A549 (cell line): ENCODE measurements at places on chromosomes 5 and 9. TPM values are rescaled to one million over a fixed set of nuclear protein-coding genes. Genes with fewer than 3 reads are reported as not detected.

DNA sequence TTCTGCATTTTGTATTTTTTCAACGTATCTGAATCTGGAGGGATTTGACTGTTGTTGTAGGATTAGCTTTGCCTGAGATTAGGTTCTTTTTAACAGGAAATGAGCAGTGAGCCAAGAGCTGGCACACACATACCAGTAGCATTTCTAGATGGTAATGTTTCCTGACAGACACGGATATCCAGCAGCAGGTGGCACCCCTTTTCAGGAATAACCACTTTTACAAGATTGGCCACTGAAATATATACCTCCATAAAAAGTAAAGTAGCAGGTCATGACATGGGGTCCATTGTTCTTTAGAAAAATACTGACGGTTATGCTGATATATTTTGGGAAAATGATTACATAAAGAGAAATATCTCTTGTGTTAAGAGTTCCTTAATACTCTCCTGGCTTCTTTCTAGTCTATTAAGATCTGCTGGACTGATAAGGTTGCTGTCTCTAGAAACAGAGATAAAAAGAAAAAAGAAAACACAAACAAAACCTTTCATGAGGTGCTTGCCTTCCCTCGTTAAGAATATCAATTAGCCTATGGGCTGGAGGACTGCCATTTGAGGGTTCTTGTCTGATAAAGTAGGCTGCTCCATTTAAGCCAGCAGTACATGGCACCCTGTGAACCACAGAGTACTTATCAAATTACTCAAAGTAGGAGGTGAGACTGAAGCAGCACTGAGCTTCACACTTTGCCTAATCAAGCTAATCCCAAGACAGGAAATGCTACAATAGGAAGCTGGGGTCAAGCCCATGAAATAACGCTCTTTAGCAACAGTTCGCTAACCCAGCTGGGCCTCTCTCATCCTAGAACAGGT, 101.6 kb upstream of the PCA3 start:
- no peak for DNase-seq

The FRRS1L gene
- 0.42 to 0.59 TPM (median 0.54 TPM) in 3 replicates for polyA plus RNA-seq

DNA sequence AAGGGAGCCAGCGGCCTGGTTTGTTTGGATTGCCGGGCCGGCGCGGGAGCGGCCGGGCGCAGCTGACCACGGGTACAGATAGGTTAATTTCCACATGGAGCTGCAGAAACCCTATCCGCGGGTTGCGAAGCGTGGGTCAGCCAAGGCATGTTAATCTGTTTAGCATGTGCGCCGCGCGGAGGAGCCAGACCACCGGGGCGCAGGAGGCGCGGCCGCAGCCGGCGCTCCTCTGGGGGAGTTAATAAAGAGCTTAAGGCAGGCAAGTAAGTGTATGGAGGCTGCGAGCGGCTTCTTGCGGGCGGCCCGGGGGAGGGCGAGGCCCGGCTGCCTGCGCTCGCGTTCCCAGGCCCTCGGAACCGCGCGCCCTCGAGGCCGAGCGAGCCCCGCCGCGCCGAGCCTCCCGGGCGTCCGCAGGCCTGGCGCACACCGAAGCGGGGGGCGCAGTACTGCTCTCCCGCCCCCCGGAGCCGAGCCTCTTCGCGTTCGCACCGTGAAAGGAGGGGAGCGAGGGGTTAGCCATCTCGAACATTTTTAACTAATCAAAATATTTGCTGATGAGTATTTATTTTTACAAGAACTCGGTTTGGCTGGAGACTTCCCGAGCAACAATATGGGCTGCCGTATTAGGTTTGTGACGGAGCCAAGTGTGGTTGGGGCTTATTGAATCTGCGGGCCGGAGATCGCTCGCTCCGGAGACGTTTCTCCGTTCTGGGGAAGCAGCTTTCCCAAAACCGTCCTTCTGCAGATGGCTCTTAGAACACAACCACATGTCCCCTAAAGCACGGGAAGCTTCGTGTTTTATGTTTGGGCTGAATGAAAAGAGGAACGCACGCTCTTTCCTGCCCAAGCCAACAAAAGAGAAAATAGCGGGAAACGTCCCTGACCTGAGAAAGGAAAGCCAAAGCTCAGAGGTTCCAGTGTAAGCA, 28.8 kb downstream of the FOXD1 start:
- no peak for DNase-seq

DNA sequence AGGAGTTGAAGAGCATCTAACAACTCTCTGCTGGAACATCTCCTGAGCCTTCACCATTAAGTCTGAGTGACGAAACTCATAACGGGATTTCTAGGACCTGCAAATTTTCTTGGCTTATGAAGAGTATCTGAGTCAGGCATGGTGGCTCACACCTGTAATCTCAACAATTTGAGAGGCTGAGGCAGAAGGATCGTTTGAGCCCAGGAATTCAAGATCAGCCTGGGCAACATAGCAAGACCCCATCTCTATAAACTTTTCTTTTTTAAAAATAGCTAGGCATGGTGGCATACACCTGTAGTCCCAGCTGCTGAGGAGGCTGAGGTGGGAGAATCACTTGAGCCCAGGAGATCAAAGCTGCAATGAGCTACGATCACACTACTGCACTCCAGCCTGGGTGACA, 48.8 kb downstream of the EPB41L4B start:
- DNase-seq, result no peak

- no peak for DNase-seq
These were observed 141.7 kb downstream of the DCP2 start for GRCh38 chr5:113118298-113118697.

The PCDHB4 gene
- polyA plus RNA-seq, result 0.03 to 0.07 TPM (median 0.05 TPM) in 3 replicates

DNA sequence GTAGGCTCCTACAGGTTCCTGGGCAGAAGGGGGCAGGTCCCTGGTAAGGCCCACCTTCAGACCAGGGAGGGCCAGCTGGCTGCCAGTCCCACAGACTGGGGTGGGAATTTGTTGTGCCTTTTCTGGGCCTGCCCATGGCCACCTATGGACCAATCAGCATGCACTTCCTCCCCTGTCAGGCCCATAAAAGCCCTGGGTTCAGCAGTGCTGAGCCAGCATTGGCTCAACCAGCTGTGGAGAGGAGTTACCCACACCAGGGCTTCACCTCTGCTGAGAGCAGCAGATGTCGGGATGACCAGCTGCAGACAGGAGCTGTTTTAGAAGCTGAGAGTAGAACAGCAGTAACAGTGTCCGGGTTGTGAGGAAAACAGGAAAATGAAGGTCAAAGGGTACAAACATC, 373.4 kb upstream of the ACO1 start:
- DNase-seq, result no peak

The IL3 gene
- polyA plus RNA-seq, result not detected in 3 replicates

The LRRC19 gene
- 0.11 TPM in 1 of 3 replicates, not detected in the others for polyA plus RNA-seq

GRCh38 chr5:27571681-27572080, 533.3 kb upstream of the CDH9 start:
- no peak for DNase-seq

GRCh38 chr5:116626272-116626723, 51.7 kb upstream of the SEMA6A start:
- no peak for DNase-seq

The INSL4 gene
- polyA plus RNA-seq, result 8.6 to 12.1 TPM (median 11.5 TPM) in 3 replicates

The LIFR gene
- 3.8 to 6.2 TPM (median 5.5 TPM) in 3 replicates for polyA plus RNA-seq

GRCh38 chr9:21110708-21111576, 30.7 kb downstream of the IFNW1 start:
- peak; percentile 77 for DNase-seq

DNA sequence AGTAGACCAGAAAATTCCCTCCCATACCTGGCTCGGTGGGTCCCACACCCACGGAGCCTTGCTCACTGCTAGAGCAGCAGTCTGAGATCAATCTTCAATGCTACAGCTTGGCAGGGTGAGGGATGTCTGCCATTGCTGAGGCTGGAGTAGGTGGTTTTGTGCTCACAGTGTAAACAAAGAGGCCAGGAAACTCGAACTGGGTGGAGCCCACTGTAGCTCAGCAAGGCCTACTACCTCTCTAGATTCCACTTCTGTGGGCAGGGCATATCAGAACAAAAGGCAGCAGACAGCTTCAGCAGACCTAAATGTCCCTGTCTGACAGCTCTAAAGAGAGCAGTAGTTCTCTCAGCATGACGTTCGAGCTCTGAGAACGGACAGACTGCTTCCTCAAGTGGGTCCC, 5.6 kb upstream of the GZMA start:
- no peak for DNase-seq

The LCN10 gene
- polyA plus RNA-seq, result not detected in 3 replicates

GRCh38 chr5:154743812-154744211, 11.4 kb upstream of the LARP1 start:
- no peak for DNase-seq

The CYFIP2 gene
- 18.6 to 23.8 TPM (median 21.8 TPM) in 3 replicates for polyA plus RNA-seq

- DNase-seq, result no peak
These were observed 592.4 kb upstream of the DAB2 start for GRCh38 chr5:40017135-40017534.

GRCh38 chr5:17433406-17433805, 64.6 kb upstream of the TAF11L2 start:
- no peak for DNase-seq

GRCh38 chr5:125891061-125891725, 532.0 kb upstream of the GRAMD2B start:
- DNase-seq, result no peak

DNA sequence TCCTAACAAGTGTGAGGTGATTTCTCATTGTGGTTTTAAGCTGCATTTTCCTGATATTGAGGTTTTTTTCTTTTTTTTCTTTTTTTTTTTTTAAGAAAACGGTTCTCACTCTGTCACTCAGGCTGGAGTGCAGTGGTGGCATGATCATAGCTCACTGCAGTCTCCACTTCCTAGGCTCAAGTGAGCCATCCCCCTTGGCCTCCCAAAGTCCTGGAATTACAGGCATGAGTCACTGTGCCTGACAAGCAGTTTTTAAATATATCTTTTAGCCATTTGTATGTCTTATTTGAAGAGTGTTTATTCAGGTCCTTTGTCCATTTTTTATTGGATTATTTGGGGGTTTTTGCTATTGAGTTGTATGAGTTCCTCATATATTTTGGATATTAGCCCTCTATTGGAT, 53.8 kb downstream of the GCNT1 start:
- DNase-seq, result no peak

GRCh38 chr5:125276096-125276495, 529.7 kb upstream of the ZNF608 start:
- no peak for DNase-seq

GRCh38 chr9:13143281-13143680, 136.2 kb downstream of the MPDZ start:
- DNase-seq, result no peak

DNA sequence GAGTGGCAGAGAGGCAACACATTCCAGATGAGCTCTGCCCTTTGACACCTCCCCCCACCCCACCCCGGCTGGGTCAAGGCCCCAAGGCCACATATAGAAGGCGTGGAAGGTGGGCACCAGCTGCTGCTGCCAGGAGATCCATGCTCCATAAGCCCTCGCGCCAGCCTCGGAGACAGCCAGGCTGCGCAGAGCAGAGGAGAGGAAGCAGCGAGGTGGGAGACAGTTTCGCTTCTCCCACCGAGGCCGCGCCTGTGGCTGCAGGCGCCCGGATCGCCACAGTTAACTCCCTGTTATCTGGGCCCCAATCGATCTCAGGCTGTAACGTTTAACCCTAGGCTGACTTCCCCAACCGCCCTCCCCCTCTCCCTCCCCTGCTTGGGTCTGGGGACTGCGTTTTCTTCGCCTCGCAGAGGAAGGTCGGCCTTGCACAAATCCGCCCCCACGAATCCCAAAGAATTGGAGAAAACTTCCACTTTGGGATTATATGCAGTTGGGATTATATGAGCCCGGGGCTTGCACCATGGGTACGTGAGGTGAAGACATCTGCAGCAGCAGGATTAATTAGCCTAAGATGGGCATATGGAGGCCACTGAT, 1.1 kb upstream of the CXXC5 start:
- DNase-seq, result no peak

DNA sequence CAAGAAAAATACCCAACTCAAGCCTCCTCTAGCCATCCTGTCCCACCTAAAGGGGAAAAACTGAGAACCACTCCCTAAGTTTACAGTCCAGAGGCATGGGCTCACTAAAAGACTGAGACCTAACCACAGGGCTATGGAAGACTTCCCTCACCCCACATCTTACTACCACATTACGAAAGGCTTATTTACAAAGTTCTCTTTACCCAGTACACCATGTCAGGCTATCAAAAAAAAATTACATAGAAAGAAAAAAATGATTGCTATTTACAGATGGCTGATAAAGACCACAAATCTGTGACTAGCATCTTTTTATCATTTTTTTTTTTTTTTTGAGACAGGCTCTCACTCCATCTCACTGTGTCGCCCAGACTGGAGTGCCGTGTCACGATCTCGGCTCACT, 69.7 kb upstream of the TNPO1 start:
- DNase-seq, result no peak

DNA sequence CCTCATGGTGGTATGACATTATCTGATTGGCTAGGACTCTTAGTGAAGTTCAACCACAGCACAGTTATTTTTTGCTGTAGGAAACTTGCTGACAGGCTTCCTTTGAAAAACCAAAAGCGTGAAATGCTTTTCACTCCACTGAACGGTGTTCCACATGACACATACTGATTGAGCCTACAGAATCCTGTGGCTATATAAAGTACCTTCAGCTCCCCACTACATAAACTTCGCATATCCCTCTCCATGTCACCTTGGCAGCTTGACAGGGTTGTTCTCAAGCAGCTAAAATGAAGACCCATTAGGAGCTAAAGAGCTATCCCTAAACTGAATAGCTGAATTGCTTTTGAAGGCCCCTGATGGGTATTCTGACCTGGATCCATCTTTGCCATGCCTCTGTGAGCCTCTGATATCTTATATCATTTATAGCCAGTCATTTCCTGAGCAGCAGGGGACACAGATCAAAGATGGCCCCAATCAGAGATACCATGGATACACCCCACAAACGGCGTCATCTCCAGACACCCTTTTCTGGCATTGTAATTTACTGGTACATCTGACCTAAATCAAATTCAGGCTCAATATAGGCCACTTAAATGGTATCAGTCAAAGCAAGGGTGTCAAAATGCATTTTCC, 91.5 kb downstream of the APBA1 start:
- no peak for DNase-seq

The LCN6 gene
- not detected in 3 replicates for polyA plus RNA-seq

The PAEP gene
- not detected in 3 replicates for polyA plus RNA-seq

DNA sequence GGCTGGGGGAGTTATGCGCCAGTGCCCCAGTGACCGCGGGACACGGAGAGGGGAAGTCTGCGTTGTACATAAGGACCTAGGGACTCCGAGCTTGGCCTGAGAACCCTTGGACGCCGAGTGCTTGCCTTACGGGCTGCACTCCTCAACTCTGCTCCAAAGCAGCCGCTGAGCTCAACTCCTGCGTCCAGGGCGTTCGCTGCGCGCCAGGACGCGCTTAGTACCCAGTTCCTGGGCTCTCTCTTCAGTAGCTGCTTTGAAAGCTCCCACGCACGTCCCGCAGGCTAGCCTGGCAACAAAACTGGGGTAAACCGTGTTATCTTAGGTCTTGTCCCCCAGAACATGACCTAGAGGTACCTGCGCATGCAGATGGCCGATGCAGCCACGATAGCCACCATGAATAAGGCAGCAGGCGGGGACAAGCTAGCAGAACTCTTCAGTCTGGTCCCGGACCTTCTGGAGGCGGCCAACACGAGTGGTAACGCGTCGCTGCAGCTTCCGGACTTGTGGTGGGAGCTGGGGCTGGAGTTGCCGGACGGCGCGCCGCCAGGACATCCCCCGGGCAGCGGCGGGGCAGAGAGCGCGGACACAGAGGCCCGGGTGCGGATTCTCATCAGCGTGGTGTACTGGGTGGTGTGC, at the start of gene RXFP3:
RXFP3 (plus strand) TSS at position 6 of the 636 bp plus-strand sequence; CDS start at position 361, 355 bp downstream.
- DNase-seq, result no peak

GRCh38 chr5:75260708-75261107, 24.0 kb upstream of the ANKRD31 start:
- DNase-seq, result no peak

- DNase-seq, result no peak
These were observed 129.7 kb downstream of the RAPGEF6 start for GRCh38 chr5:131505237-131505908.
